GM12878 (cell line): ENCODE measurements at places on chromosomes 13 and 19.

- no peak for DNase-seq
Measured at GRCh38 chr19:4284176-4284958, 5.3 kb downstream of the SHD start.

- DNase-seq = no peak
Measured at GRCh38 chr13:50887151-50887550, 22.4 kb upstream of the RNASEH2B start.

GRCh38 chr13:36872621-36873020 is 47.4 kb downstream of the SMAD9 start:
- no peak for DNase-seq

- DNase-seq = no peak
Measured at GRCh38 chr19:33206261-33207039, 12.3 kb downstream of the LRP3 start.

- no peak for DNase-seq
Measured at GRCh38 chr19:15332311-15332996, at the start of gene BRD4. Gene BRD4 (minus strand): TSS chr19:15332539. CDS start chr19:15273099, 59,440 bp downstream.

- no peak for DNase-seq
Measured at GRCh38 chr13:33132644-33133440, 116.6 kb downstream of the KL start.

GRCh38 chr19:54105796-54106195 is 3.1 kb downstream of the NDUFA3 start:
- no peak for DNase-seq

DNA sequence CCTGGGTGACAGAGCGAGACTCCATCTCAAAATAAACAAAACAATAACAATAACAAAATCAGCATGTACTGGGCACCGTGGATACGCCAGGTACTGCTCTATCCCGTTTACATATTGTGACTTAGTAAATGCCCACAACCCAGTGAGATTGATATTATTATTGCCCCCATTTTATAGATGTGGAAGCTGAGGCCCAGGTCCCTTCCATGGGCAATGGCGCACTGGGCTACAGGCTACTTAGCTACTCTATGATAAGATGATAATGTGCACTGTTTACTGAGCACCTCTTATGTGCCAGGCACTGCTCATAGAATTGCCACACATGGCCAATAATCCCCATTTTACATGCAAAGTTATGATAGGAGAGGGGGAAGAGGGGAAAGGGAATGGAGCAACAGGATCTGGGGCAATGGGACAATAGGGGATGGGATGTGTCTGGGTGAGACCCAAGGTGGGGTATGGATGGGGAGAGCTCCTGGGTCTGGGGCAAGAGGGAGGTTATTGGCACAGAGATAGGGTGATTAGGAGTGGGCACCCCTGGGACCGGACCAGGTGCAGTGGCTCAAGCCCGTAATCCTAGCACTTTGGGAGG is 5.4 kb downstream of the KCNN4 start:
- no peak for DNase-seq

GRCh38 chr19:11881151-11881800 is 6.3 kb upstream of the ZNF69 start:
- DNase-seq = peak; percentile 17

- no peak for DNase-seq
Measured at GRCh38 chr19:56896095-56896494, 55.6 kb upstream of the PEG3 start.

DNA sequence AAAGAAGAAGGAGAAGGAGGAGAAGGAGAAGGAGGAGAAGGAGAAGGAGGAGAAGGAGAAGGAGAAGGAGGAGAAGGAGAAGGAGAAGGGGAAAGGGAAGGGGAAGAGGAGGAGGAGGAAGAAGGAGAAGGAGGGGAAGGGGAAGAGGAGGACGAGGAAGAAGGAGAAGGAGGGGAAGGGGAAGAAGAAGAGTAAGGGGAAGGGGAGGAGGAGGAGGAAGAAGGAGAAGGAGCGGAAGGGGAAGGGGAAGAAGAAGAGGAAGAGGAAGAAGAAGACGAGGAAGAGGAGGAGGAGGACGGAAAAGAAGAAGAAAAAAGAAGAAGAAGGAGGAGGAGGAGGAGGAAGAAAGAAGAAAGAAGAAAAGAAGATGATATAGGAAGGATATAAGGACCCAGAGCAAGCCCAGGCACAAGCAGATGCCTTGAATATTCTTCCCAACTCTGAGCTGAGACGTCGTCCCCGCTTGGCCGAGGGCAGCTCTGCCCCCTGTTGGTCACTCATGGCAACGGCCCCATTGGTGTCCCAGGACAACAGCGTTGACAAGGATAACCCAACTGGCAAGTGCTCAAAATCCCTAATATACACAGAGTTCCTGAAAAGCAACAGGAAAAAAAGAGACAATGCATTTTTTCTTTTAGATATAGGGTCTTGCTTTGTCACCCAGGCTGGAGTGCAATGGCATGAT is 30.6 kb upstream of the IGSF23 start:
- DNase-seq = no peak

GRCh38 chr19:13404236-13404635 is 102.0 kb downstream of the CACNA1A start:
- DNase-seq = no peak

GRCh38 chr13:48531416-48532255 is 1.2 kb downstream of the RCBTB2 start:
- DNase-seq = peak; percentile 38

GRCh38 chr13:25335856-25336255 is 34.4 kb downstream of the NUP58 start:
- no peak for DNase-seq

GRCh38 chr19:36436531-36436930 is 18.1 kb upstream of the ZFP82 start:
- no peak for DNase-seq
